Cerebellum (tissue), 4 donors: ENCODE measurements at places on chromosomes 12 and 14. TPM values are rescaled to one million over a fixed set of nuclear protein-coding genes. Genes with fewer than 3 reads are reported as not detected.

DTX1 gene
- total RNA-seq = 18.4 TPM

CDCA3 gene
- 10.2 TPM for total RNA-seq

AHNAK2 gene
- total RNA-seq = 10.6 TPM

PTPRO gene
- total RNA-seq = 149 TPM

LRTM2 gene
- total RNA-seq = 3.5 TPM

SIRT4 gene
- total RNA-seq = 2.5 TPM

PLEK2 gene
- total RNA-seq = 0.64 TPM

GALNT16 gene
- 9.3 TPM for total RNA-seq

SPX gene
- total RNA-seq = 1.5 TPM

COL2A1 gene
- total RNA-seq = 11.7 TPM

AMDHD1 gene
- total RNA-seq = 0.54 TPM

LMO3 gene
- 62.1 TPM for total RNA-seq

GPR137C gene
- 41.9 TPM for total RNA-seq

GLS2 gene
- 6.1 TPM for total RNA-seq

TAS2R7 gene
- total RNA-seq = 0.91 TPM

PRR4 gene
- total RNA-seq = 8.0 TPM

KCNMB4 gene
- 19.7 TPM for total RNA-seq

TMEM30B gene
- 0.27 TPM for total RNA-seq

TC2N gene
- total RNA-seq = 12.3 TPM

IAPP gene
- total RNA-seq = not detected

SALL2 gene
- total RNA-seq = 23.7 TPM

MGP gene
- total RNA-seq = 20.6 TPM

EIF2B1 gene
- 27.5 TPM for total RNA-seq

CD27 gene
- total RNA-seq = not detected

WNT1 gene
- not detected for total RNA-seq

GPD1 gene
- total RNA-seq = 1.7 TPM

KRT79 gene
- total RNA-seq = not detected

PUS1 gene
- 10.8 TPM for total RNA-seq
